ENCODE measurements at places on chromosomes 11 and 22. TPM values are rescaled to one million over a fixed set of nuclear protein-coding genes. Genes with fewer than 3 reads are reported as not detected.
A peak's percentile ranks its signal among the peaks of the same experiment; 100 is the strongest.

VPREB1 gene
- not detected for total RNA-seq

GPR137 gene
- 44.0 TPM for total RNA-seq

THAP7 gene
- 25.5 TPM for total RNA-seq

- no peak overlapping the region for H3K27ac ChIP-seq
- H3K27me3 ChIP-seq: no peaks in the 10 kb centered on the region
- no peak overlapping the region for H3K4me3 ChIP-seq
- DNase-seq: no peak
- no peaks in the 10 kb centered on the region for H3K36me3 ChIP-seq
Measured at GRCh38 chr22:39634530-39635405, 64.2 kb downstream of the CACNA1I start.

DNA sequence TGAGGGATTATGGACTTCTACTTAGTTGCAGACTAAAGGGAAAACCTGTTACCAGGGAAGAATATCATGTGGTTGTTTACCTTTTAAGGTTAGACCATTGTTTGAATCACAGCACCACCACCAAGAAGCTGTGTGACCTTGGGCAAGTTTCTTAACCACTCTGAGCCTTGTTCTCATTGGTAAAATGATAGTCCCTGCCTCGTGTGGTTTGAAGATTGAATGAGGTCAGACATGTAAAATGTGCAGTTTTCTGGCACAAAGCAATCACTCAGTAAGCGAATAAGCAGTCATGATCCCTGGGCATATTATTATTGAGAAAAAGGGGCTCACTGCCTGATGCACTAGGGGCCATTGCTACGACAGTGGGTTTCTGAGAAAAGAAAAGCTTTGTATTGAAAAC is 28.3 kb downstream of the MOV10L1 start:
- H3K27ac ChIP-seq: no peak overlapping the region
- no peak overlapping the region for H3K4me3 ChIP-seq
- H3K27me3 ChIP-seq: no peaks in the 10 kb centered on the region

DNA sequence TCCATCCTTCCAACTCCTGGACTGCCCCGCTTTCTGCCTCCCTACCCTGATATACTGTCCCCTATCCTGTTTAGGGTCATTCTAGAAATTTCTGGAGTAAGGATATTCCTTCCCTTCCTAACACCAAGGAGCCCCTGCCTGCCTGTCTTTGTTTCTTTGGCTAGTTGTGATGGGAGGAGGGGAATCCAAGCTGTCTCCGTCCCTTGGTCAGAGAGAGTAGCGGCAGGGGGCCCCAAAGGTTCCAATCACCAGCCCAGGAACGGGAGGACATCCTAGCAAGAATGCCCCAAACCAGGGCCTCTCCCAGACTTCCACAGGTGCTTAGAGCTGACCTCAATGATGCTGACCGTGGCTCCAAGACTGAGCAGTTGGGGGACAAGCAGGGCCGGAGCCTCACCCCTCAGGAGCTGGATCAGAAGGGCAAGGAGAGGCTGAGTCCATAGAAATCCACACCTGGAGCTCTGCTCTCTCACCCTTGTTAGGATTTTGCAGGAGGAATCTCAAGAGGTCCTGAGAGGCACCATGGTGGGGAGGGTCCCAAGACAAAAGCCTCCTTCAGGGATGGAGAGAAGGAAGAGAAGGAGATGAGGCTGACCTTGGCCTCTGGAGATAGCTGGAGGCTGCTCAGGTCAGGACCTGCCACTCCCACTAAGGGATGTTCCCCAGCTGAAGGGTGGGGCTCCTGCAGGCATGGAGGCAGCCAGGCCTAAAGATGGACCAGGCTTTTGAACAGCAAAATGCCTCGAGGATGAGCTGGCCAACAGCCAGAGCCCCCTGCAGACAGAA is 13.6 kb downstream of the SLC22A12 start:
- no peaks in the 10 kb centered on the region for H3K36me3 ChIP-seq
- H3K4me3 ChIP-seq: no peak overlapping the region
- no peak overlapping the region for H3K27ac ChIP-seq
- no peaks in the 10 kb centered on the region for H3K4me1 ChIP-seq

DNA sequence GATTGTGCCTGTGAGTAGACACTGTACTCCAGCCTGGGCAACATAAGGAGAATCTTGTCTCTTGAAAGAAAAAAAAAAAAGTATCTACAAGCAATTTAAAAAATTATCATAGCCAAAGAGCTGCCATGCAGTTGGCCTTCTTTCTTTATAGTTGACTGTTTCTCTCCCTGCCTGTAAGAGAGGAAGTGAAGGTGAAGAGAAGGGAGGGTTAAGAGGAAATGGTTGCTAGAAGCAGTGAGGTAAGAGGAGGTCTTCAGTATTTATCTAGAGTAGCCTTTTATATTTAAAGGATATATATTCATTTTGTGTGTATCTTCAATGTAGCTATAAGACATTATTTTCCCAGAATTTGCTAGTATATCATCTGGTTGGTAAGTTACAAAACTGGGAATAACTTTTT is 217.9 kb downstream of the TMEM135 start:
- DNase-seq: no peak
- no peak overlapping the region for H3K27ac ChIP-seq
- no peaks in the 10 kb centered on the region for H3K36me3 ChIP-seq
- H3K27me3 ChIP-seq: no peaks in the 10 kb centered on the region

DNA sequence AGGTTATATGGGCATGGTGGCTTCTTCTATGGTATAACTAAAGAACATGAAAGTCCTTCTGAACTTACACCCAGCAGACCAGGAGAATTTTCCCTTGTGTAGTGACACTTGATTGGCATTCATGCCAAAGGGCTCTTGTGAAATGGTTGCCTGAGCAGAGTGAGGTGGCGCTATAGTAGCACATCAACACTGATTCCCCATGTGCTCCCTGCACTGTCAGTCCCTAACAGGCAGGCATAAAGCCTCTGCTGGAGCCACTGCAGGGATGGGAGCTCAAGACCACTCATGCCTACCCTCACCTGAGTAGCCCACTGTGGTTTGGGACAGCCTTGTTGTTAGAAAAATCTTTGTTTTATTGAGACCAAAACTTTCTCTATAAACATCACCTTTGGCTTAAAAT is 92.6 kb upstream of the LIN7C start:
- H3K4me3 ChIP-seq: no peak overlapping the region
- H3K27ac ChIP-seq: no peak overlapping the region
- H3K36me3 ChIP-seq: no peaks in the 10 kb centered on the region
- H3K4me1 ChIP-seq: no peaks in the 10 kb centered on the region
- H3K27me3 ChIP-seq: no peaks in the 10 kb centered on the region

GRCh38 chr22:29313576-29314466 is 1.7 kb downstream of the RASL10A start:
- H3K27ac ChIP-seq: no peak overlapping the region
- H3K4me1 ChIP-seq: no peaks in the 10 kb centered on the region
- H3K4me3 ChIP-seq: no peak overlapping the region
- peak; percentile 71 for DNase-seq
- H3K36me3 ChIP-seq: no peaks in the 10 kb centered on the region

GRCh38 chr11:69440876-69441275 is 40.6 kb upstream of the LINC01488 start:
- H3K27me3 ChIP-seq: no peaks in the 10 kb centered on the region
- H3K4me1 ChIP-seq: peaks cover 20% of the 10 kb centered on the region
- H3K36me3 ChIP-seq: no peaks in the 10 kb centered on the region
- no peak overlapping the region for H3K4me3 ChIP-seq

- H3K36me3 ChIP-seq: no peaks in the 10 kb centered on the region
- DNase-seq: no peak
- H3K27me3 ChIP-seq: no peaks in the 10 kb centered on the region
- H3K27ac ChIP-seq: peak overlapping the region; percentile 23
- peaks cover 42% of the 10 kb centered on the region for H3K4me1 ChIP-seq
Measured at GRCh38 chr22:39468487-39469325, 11.9 kb downstream of the MGAT3 start.

- no peak for DNase-seq
- no peak overlapping the region for H3K4me3 ChIP-seq
- no peaks in the 10 kb centered on the region for H3K36me3 ChIP-seq
- H3K27ac ChIP-seq: no peak overlapping the region
- H3K4me1 ChIP-seq: no peaks in the 10 kb centered on the region
- H3K27me3 ChIP-seq: no peaks in the 10 kb centered on the region
Measured at GRCh38 chr11:134864233-134864967, 452.4 kb upstream of the B3GAT1 start.

LINC01488 gene
- total RNA-seq: not detected

- no peaks in the 10 kb centered on the region for H3K36me3 ChIP-seq
- DNase-seq: no peak
- H3K4me1 ChIP-seq: no peaks in the 10 kb centered on the region
- peak overlapping the region; percentile 96 for H3K27ac ChIP-seq
- H3K4me3 ChIP-seq: peak overlapping the region; percentile 93
Measured at GRCh38 chr11:95922536-95923438, 1.1 kb downstream of the MTMR2 start.

ADAMTS8 gene
- total RNA-seq: 1.2 TPM

DNA sequence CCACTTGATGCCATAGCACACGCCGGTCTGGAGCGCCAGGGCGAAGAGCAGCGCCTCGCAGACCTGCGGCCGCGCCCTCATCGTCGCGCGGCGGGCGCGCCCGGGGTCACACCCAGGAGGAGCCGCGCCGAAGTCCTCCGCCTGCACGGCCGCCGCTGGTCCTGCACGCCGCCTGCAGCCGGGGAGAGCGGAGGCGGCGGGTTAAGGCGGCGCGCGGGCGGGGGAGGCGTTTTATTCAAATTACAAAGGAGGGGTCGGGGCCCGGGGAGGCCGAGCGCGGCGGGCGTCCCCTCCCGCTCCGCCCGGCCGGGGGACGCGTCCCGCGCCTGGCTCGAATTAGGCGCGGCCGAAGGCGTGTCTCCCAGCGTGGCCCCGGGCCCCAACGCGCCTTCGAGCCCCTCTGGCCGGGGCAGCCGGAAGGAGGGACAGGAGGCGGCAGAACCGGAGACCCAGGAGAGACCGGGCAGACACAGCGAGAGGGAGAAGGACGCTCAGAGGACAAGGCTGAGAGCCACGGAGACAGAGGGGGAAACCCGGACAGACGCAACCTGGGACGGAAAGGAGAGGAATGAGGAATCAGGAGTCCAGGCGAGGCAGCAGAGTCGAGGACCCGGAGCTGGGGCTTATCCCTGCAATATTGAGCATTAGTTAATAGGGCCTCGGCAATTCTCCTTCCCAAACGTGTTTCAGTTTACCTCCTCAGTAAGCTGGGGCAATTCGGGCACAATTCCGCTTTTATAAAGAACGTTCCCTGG is at the start of gene WNT11:
Gene WNT11 (minus strand): TSS at position 176 of the 755 bp plus-strand sequence. CDS start 95 bp downstream, at position 81.
- H3K27me3 ChIP-seq: peaks cover 2% of the 10 kb centered on the region
- H3K4me3 ChIP-seq: peak within 1 kb of the TSS; percentile 62
- no peak within 1 kb of the TSS for H3K27ac ChIP-seq
- H3K36me3 ChIP-seq: no peaks in the 10 kb centered on the region

GRCh38 chr11:78654866-78655265 is 80.2 kb upstream of the NARS2 start:
- H3K4me3 ChIP-seq: no peak overlapping the region
- H3K27me3 ChIP-seq: no peaks in the 10 kb centered on the region

TRIM22 gene
- total RNA-seq: 80.9 TPM

DNA sequence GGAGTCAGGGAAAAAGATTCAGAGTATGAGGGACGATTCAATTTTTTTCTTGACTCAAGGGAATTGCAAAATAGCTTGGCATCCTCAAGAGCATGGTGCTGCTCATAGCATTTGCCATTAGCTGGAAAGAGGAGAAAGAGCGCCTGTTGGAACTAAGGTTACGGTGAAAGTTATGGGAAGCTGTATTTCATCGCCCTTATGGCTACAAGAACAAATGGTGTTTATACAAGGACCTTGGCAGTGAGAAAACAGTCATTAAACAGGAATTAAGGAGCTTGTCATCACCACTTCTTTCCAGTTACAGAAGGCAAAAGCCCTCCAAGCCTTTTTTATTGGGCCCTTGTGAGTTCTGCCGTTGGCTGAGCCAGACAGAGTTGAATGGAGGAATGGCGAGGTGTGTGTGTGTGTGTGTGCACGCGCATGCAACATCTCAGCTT is 74.2 kb downstream of the ALX4 start:
- H3K4me1 ChIP-seq: no peaks in the 10 kb centered on the region
- H3K4me3 ChIP-seq: no peak overlapping the region
- no peak for DNase-seq

CATSPERZ gene
- total RNA-seq: not detected

DNA sequence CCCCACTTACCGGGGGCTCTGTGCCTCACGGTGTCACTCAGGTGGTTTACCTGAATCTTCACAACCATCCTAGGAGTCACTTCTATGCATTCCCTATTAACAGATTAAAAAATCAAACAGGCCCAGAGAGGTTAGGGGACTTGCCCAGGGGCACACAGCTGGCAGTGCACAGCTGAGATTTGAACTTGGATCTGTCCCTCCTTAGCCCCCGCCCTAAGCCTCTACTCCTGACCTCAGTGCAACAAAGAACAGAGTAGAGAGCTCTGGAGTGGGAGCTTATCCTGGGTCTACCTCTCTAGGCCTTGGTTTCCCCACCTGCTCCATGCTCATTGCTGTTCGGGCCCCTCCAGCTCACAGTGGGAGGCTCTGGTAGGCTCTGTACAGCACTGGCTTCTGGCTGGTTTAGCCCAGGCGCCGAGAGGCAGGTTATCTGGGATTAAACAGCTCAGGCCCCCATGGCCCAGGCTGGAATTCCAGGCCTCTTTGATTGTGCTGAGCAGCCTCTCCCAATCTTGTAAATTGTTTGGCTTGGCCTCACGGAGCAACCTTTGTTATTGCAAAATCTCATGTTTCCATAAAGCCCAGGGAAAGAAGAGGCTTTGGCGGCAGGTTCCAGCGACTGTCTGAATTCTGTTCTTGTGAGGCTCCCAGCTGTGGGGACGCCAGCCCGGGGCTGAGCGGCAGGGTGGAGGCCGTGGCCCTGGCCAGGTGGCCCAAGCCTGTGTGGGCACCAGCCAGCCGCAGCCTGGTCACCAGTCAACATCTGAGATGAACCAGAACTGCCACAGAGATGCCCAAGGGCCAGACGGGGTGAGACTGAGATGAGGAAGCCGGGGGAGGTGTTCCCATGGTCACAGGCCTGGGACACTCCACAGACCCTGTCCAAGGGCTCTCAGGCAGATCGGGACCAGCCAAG is 28.9 kb upstream of the SHISAL1 start:
- H3K4me3 ChIP-seq: no peak overlapping the region
- peak; percentile 81 for DNase-seq
- no peak overlapping the region for H3K27ac ChIP-seq

SLC17A6 gene
- total RNA-seq: not detected

DNA sequence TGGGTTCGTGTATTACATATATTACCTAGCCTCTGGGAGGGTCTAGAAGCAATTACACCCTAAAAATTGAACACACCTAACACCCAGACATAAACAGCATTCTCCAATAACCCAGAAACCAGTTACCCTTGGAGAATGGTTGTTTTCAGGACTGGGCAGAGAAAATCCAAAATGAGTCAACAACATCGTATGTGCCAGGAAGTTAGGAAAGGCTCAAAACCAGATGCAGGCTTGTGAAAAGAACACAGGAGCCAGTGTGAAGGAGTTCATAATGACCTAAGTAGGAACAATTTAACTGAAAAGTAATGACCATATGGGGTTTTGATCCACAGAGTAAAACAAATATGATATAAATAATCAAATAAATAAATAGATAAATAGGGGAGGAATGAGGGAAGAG is 5.1 kb upstream of the CLPB start:
- H3K27me3 ChIP-seq: no peaks in the 10 kb centered on the region
- H3K4me3 ChIP-seq: no peak overlapping the region
- DNase-seq: no peak
- H3K36me3 ChIP-seq: no peaks in the 10 kb centered on the region

- H3K27me3 ChIP-seq: no peaks in the 10 kb centered on the region
- no peaks in the 10 kb centered on the region for H3K36me3 ChIP-seq
- no peaks in the 10 kb centered on the region for H3K4me1 ChIP-seq
- no peak overlapping the region for H3K4me3 ChIP-seq
Measured at GRCh38 chr11:102846292-102846691, 2.9 kb upstream of the MMP3 start.

GRCh38 chr11:115286614-115287013 is 217.6 kb downstream of the CADM1 start:
- no peaks in the 10 kb centered on the region for H3K4me1 ChIP-seq
- H3K36me3 ChIP-seq: no peaks in the 10 kb centered on the region
- no peaks in the 10 kb centered on the region for H3K27me3 ChIP-seq
- no peak for DNase-seq
- H3K27ac ChIP-seq: no peak overlapping the region

Data from kidney (tissue), 22 donors.